ENCODE measurements at places on chromosomes 13 and 19.

- no peak for DNase-seq
Measured at GRCh38 chr19:36986601-36987000, 70.5 kb downstream of the ZNF568 start.

GRCh38 chr13:92218615-92219014 lies 820.2 kb downstream of the GPC5 start:
- no peak for DNase-seq

GRCh38 chr19:18543814-18544475 lies 572 bp upstream of the FKBP8 start:
- DNase-seq, result peak; percentile 46

DNA sequence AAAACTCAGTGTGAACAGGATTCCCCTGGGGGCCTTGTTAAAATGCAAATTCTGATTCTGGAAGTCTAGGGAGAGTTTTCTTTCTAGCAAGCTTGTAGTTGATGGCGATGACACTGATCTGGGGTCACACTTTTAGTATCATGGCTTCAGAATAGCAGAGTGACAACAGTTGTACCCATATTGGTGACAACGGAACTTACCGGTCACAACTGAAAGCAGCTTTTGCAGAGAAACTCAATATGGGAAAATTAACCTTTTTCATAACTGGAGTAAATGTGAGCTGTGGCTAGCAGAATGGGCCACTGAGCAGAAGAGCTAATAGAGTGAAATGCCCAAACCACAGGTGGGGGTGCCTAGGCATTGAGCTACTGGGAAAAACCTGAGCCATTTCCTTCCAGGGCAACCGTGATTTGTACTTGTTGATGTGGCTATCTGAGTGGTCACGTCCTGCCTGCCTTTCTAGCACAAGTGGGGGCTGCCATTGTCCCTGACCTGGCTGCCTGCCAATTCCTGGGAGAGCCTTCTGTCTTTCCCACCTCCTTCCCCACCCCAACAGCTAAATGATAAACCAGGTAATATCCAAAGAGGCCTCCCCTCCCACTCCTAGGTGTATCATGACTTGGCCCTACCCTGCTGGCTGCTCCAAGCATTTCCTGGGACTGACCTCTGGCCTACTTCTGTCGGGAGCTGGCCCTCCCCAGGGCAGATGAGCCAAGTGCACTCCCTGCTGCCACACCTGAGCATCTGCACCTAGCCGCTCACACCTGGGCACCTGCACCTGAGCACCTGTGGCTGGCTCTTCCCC lies 1.7 kb upstream of the SLC10A2 start:
- DNase-seq, result no peak

DNA sequence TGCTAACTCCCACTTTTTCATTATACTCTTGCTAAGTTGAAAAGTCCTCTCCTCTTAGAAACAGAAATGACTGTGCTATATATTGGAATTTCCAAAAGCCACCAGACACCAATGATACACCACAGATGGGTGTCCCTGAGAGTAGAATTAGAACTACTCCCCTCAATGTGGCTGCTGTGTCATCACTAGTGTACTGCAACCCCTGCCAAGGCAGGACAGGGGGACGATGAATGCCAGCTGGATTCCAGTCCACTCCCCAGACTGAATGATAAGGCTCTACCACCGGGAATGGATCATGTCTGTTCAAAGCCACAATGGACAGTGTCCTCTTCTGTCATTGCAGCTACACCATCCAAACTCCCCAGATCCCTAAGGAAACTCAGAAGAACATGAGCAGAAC lies 69.7 kb upstream of the EDNRB start:
- DNase-seq, result no peak

DNA sequence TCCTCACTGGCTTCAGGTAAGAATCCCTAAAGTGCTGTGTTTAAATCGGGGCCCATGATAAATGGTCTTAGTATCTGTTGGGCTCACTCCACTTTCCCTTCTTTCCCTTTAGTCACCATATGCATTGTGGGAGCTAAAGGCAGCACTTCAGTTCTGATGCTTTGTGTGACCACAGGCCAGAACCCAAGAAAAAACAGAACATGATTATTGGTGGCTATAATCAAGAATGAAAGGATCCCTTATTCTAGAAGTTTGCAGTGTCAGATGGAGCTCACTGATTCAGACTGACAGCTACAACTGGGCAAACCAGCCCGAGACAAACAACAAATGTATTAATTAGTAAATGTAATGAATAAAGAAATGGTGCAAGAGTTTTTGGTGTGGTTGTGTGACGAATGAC lies 57.3 kb upstream of the POMP start:
- no peak for DNase-seq

GRCh38 chr19:17243830-17244617 lies 1.7 kb downstream of the NR2F6 start:
- no peak for DNase-seq

GRCh38 chr19:38597075-38597474 lies 20.7 kb downstream of the MAP4K1 start:
- no peak for DNase-seq

GRCh38 chr19:13060233-13060963 lies 42.3 kb downstream of the LYL1 start:
- no peak for DNase-seq

GRCh38 chr13:97198753-97199152 lies 23.4 kb upstream of the MBNL2 start:
- no peak for DNase-seq

DNA sequence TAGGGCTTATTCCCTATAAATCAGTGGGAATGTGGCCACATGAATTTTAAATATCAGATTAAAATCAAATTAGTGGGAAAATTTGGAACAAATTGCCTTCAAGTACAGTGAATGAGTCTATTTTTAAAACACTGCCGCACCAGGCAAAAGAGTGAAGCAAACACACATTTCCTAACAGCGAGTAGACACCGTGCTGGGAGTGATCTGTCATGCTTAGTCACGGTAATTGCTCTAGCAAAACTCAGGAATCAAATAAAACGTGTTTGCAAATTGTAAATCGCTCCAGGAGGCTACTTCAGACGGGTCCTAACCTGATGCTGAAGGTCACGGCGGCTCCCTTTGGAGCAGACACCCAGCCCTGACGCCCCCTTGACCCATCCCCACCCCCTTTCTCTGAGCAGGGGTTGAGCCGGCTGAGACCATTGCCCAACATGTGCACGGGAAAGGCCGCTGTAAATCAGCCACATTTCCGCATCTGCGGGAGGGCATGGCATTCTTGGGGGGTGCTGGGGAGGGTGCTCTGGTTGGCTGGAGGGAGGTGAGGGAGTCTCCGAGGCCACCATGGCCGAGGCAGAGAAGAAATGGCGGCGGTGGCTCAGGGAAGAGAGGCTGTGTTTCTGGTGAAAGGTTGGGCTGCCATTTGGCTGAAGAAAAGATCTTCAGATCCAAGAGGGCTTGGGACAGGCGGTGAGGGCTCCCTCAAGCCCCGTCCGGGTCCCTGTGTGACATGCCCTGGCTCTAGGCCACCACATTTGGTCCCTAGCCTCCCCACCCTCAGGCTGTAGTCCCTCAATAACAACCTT lies 8.9 kb downstream of the CEBPA start:
- DNase-seq, result no peak

DNA sequence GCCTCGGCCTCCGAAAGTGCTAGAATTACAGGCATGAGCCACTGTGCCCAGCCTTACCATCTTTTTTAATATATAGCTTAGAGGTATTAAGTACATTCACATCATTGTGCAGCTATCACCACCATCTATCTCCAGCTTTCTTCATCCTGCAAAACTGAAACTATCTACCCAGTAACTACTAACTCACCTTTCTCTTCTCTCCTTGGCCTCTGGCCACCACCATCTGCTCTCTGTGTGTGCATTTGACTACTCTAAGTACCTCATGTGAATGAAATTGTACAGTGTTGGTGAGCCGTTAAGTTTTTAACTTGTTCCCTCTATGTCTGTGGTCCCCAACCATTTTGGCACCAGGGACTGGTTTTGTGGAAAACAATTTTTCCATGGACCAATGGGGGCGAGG lies 56.1 kb downstream of the CDK8 start:
- DNase-seq, result no peak

GRCh38 chr13:30224732-30225131 lies 82.6 kb downstream of the KATNAL1 start:
- no peak for DNase-seq

DNA sequence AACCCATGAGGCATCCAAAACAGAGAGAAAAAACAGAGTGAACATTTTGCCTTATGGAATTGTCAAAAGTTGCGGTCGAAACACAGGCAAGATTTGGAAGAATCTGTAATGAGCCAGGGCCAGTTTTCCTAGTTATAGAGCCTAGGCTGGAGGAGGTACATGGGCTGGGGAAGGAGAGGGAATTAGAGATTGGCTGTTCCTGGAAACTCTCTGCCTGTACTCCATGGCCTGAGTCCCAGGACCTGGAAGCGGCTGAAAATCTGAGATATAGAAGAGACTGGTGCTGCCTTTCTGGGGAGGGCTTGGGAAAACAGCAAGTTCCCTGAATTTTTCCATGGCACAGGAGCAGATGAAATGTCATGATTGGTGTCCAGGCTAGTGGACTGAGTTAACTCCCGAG lies 122.8 kb upstream of the KLF12 start:
- no peak for DNase-seq

- DNase-seq, result no peak
Measured at GRCh38 chr13:73168953-73169401, 110.2 kb downstream of the KLF5 start.

DNA sequence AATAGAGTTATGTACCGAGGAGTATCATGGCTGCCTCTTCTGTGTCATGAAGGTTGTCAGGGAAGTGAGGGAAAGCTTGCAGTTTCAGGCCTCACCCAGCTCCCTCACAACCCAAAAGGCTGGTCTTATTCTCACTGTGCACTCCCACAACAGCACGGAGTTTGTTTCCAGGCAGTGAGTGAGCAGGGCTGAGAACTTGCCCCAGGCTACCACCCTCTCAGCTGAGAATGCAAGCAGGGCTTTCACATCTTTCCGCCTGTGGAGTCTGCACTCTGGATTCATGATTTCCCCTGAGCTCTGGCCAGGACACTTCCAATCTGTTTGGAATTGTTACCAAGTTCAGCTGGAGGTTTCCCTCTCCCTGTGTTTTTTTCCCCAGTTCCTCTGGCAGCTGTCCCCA lies 2284.7 kb upstream of the PCDH20 start:
- DNase-seq, result no peak

DNA sequence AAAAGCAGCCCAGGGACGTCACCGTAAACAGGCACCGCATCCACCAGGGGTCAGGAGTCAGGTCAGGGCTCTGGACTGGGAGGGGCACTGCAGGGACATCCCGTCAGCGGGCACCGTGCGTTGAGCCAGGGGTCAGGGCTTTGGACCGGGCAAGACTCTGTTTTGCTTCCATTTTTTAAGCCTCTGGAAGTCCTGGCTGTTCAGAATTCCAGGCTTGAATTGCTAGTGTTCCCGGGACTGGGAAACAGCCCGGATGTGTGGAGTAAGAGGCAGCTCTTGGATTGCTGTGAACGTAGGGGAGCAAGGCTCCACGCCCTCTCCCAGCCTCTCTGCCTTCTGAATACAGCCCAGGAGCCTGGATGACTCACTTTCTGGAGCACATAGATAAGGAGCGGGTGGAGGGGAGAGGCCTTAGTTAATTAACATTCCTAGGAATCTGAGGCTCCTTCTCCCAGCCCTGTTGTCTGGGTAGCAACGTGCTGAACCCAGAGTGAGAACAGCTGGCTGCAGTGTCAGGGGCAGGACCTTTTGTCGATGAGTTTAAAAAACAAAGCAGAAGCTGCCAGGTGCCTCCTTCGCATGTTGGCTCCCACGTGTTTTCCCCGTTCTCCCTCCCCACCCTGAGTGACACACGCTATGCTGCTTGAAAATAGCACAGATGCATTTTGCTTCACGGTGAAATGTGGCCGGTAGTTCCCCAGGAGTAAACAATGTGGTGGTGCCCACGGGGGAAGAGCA lies 21.9 kb downstream of the ATP11A start:
- no peak for DNase-seq

DNA sequence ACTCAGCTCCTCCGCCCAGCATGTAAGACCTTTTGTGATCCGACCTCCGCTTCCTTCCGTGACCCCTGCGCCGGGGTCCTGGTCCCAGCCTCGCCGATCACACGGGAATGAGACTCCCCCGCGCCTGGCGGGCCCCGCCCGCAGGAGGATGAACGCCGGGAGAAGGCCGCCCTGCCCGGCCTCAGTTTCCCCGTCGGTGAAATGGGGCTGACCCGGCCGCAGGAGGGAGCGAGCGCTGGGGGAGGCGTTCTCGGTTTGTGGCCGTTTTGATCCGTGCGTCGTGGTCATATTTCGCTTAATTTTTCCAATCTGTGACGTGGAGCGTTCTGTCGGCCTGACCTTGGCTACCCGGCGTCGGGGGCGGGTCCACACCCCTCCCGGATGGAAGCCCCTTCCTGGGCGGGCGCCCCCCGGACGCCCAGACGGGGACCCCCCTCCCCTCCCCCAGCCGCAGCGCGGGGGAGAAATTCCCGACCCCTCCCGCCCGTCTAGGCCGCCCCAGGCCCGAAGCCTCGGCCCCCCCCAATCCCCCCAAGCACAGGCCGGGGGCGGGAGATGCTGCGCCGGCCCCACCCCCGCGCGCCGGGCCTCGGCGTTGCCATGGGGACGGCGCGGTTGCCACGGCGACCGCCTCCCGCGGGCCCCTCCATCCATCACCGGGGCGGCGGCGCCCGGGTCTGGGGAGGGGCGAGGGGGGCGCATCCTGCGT lies 11.1 kb downstream of the PALM start:
- DNase-seq, result no peak

- DNase-seq, result peak; percentile 27
Measured at GRCh38 chr19:17687857-17688784, at the start of gene UNC13A. UNC13A (minus strand) TSS chr19:17688354; CDS start chr19:17688199, 155 bp downstream.

GRCh38 chr13:86920961-86921360 lies 750.2 kb upstream of the SLITRK5 start:
- no peak for DNase-seq

GRCh38 chr13:75702476-75702875 lies 66.3 kb downstream of the LMO7 start:
- no peak for DNase-seq

DNA sequence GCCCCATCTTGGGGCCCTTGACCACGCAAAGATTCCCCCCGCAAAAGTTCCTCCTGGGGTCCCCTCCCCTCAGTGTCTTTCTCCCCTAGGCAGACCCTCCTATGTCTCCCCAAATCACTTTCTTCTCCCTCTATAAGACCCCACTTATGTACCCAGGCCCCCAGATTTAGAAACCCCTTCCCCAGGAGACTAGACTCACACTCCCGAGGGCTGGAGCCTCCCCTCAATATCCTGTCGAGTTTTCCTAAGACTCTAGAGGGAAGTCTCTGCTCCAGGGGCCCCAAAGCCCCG lies 1.4 kb downstream of the SLC1A5 start:
- DNase-seq, result no peak

GRCh38 chr19:55441692-55442321 lies 1.3 kb downstream of the SHISA7 start:
- DNase-seq, result no peak

Measured in stimulated activated CD4-positive, alpha-beta T cell treated with anti-CD3 and anti-CD28 coated beads, Interleukin-1b, Interleukin-23, amount 100 ng/mL, for 1 hour (primary cell).